ENCODE measurements at places on chromosomes 7 and 10. TPM values are rescaled to one million over a fixed set of nuclear protein-coding genes. Genes with fewer than 3 reads are reported as not detected.

GIMAP4 gene
- 381 TPM for total RNA-seq

DNA sequence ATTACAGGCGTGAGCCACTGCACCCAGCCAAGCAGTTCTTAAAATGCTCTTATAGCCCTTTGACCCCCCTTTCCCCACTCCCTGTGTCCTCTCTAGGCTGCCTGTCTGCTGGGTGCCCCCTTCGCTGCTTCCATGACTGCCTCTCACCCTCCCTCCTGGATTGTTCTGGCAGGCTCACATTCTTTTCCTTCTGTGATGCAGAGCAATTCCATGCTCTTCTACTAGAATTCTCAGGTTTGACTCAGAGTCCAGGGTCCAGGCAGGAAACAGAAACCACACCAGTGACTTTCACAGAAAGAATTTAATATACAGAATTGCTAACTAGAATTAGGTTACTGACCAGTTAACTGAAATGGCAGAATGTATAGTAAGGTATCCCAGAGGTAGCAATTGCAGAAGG, 244.8 kb downstream of the BAMBI start:
- no peaks in the 10 kb centered on the region for H3K36me3 ChIP-seq
- H3K4me1 ChIP-seq = no peaks in the 10 kb centered on the region
- no peak for DNase-seq
- no peak overlapping the region for H3K27ac ChIP-seq
- H3K4me3 ChIP-seq = no peak overlapping the region
- peaks cover 10% of the 10 kb centered on the region for H3K27me3 ChIP-seq

GIMAP5 gene
- total RNA-seq = 364 TPM

PAPSS2 gene
- total RNA-seq = not detected

GRCh38 chr10:70679498-70679897, 7.2 kb downstream of the ADAMTS14 start:
- H3K27me3 ChIP-seq = peaks cover 9% of the 10 kb centered on the region
- no peaks in the 10 kb centered on the region for H3K4me1 ChIP-seq
- DNase-seq = no peak
- no peaks in the 10 kb centered on the region for H3K36me3 ChIP-seq
- no peak overlapping the region for H3K4me3 ChIP-seq

SSC4D gene
- not detected for total RNA-seq

GRCh38 chr7:92631850-92632487, 41.8 kb upstream of the FAM133B start:
- H3K27ac ChIP-seq = no peak overlapping the region
- H3K36me3 ChIP-seq = peaks cover 6% of the 10 kb centered on the region
- peaks cover 24% of the 10 kb centered on the region for H3K4me1 ChIP-seq
- H3K27me3 ChIP-seq = no peaks in the 10 kb centered on the region
- DNase-seq = no peak

AKR1C8 gene
- 1.1 TPM for total RNA-seq

CEP55 gene
- total RNA-seq = not detected

- no peaks in the 10 kb centered on the region for H3K27me3 ChIP-seq
- peaks cover 3% of the 10 kb centered on the region for H3K36me3 ChIP-seq
- H3K27ac ChIP-seq = no peak overlapping the region
- H3K4me3 ChIP-seq = no peak overlapping the region
- DNase-seq = no peak
- H3K4me1 ChIP-seq = peaks cover 39% of the 10 kb centered on the region
These were observed 99.1 kb downstream of the OSBPL3 start for GRCh38 chr7:24880886-24881285.

DNA sequence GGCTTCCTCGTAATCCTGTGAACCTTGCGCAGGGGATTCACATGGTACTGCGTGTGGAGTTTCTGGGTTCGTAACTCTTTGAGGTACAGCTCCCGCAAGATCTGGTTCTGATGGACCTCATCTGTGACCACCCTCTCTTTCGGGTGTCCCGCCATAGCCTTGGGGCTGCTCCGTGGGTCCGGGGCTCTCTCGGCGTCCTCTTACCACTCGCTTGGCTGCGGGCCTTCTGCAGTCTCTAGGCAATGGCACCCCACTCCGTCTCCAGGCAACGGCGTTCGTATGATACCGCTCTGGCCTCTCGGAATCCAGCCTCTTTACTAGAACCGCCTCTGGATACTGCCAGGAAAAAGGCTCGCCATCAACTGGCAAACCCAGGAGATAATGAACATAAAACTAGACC, 54.7 kb upstream of the AMPH start:
- no peak overlapping the region for H3K27ac ChIP-seq
- no peak overlapping the region for H3K4me3 ChIP-seq
- no peak for DNase-seq
- peaks cover 16% of the 10 kb centered on the region for H3K27me3 ChIP-seq

ADAP1 gene
- 14.5 TPM for total RNA-seq

DNA sequence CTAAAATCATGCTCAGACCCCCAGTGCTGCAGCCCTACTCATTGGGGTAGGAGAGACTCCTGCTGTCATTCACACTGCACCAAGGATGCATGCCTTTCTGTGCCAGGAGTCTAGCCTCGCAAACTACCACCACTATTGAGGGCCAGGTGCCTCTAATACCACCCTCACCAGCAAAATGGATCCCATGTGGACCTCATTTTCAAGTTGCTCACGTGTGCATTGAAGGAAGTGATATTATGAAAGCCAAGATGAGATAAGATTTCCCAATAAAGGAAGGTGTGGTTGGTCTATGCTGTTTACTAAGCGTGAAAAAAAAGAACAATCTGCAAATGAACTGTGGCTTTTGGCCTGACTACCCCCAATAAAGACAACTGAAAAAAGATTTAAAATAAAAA, 7.2 kb upstream of the LAMTOR4 start:
- no peak overlapping the region for H3K4me3 ChIP-seq
- no peaks in the 10 kb centered on the region for H3K27me3 ChIP-seq
- H3K36me3 ChIP-seq = no peaks in the 10 kb centered on the region
- DNase-seq = no peak
- H3K27ac ChIP-seq = no peak overlapping the region

ASB15 gene
- total RNA-seq = not detected

HOXA7 gene
- not detected for total RNA-seq

- no peak overlapping the region for H3K27ac ChIP-seq
- H3K27me3 ChIP-seq = no peaks in the 10 kb centered on the region
- no peak for DNase-seq
- no peaks in the 10 kb centered on the region for H3K36me3 ChIP-seq
- H3K4me1 ChIP-seq = no peaks in the 10 kb centered on the region
These were observed 48.8 kb upstream of the CHST15 start for GRCh38 chr10:124142006-124142739.
